Dermis blood vessel endothelial cell (primary cell): ENCODE measurements at places on chromosomes 16 and 17.

DNA sequence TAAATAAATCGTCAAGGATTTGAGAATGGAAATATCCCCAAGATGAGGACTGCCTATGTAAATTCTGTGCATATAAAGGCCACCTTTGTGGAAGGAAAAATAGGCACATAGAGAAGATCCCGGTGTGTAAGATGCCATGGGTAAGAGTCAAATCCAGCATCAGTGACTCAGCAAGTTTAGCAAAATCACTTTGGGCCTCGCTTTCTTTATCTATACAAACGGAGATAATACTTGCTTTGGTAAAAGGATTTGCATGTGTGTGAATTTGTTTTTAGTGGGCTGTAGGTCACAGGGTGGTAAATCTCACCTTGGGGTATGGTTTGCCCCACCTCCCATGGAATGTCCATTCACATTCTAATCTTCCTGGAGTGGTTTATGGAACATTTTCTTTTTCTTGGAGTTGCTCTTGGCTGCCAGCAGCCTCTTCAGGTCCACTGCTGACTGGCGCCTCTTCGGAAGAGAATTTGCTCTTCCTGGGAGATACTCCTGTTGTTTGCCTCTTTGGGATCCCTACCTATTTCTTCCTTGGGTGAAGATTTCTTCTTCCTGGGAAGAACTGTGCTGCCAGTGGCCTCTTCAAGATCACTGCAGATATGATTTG is 587.6 kb downstream of the CDH11 start:
- DNase-seq = no peak

GRCh38 chr16:3754081-3754703 is 36.9 kb upstream of the TRAP1 start:
- DNase-seq = no peak

GRCh38 chr16:77574867-77575624 is 140.2 kb upstream of the ADAMTS18 start:
- DNase-seq = peak; percentile 97

GRCh38 chr17:50767446-50767845 is at the start of gene ANKRD40CL:
Gene ANKRD40CL, minus strand, starts transcription at chr17:50767518. Its CDS starts 605 bp downstream, at chr17:50766913.
- DNase-seq = no peak

GRCh38 chr16:25143928-25144327 is 32.4 kb downstream of the LCMT1 start:
- DNase-seq = peak; percentile 35

DNA sequence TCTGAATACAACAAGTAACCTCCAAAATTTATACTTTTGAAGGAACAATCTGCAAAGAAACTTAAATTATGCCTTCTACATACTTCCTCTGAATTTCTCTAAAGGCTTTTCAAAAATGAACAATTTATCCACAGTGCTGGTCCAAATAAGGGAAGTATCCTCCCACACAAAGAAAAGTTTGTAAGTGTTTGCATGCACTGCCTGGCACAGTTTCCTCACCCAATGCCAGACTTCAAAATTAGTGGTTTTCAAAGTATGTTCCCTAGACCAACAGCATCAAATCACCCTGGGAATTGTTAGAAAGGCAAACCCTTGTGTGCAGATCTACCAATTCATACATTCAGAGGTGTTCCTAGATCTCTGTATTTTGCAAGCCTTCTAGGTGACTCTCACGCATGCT is 82.5 kb downstream of the PCTP start:
- DNase-seq = no peak

- no peak for DNase-seq
These were observed 18.0 kb downstream of the ATPAF2 start for GRCh38 chr17:18020971-18021370.

- DNase-seq = no peak
These were observed 227.9 kb downstream of the MSI2 start for GRCh38 chr17:57484081-57484666.

DNA sequence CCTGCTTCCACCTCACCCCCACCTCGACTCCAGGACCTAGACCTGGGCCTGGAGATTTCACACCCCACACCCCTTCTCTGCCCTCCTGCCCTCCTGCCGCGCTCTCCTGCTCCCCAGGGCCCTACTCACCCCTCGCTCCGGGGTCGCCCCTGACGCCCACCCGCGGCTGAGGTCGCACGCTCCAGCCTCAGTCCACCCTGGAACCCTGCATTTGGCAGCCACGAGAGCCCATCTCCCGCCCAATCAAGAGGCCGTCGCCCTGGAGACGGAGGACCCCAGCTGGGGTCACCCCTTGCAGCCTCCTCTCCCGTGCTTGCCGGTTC is 16.1 kb downstream of the TLE7 start:
- DNase-seq = no peak

- no peak for DNase-seq
These were observed 447.1 kb upstream of the CDH5 start for GRCh38 chr16:65919145-65919985.

- DNase-seq = peak; percentile 75
These were observed 62.9 kb upstream of the CPHXL start for GRCh38 chr16:75789237-75789636.

GRCh38 chr16:80923356-80923755 is 83.3 kb downstream of the CMC2 start:
- DNase-seq = no peak

GRCh38 chr17:75240394-75241142 is 20.8 kb downstream of the GGA3 start:
- peak; percentile 73 for DNase-seq

DNA sequence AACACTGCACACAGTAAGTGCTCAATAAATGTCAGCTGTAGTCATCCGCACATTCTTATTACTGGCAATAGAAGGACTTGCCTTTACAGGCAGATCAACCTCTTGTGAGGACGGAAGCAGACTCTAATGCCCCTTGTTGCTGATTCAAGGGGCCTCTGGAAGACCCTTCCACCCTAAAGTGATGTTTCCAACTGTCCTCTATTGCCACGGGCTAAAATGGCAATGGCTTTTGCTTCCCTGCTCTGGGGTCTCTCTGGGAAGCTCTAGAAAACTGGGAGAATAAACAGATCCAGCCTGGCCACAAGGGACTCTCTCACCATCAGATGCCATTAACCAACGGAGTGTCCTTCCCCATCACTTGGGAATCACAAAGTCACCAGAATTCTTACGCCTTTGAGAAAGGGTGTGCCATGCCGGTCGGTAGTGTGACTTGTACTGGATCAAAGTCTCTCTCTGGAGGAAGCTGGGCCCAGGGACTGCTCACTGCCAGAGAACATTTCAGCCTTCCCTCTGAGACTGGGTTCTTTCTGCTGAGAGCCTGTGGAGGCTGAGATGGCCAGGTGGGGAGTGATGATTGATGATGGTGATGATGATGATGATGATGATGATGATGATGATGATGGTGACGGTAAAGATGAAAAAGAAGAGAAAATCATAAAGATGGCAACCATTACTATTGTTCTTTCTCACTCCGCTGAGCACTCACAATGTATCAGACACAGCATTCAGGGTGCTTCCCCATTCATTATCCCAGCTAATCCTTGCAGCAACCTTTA is 146.8 kb downstream of the CYLD start:
- DNase-seq = no peak

DNA sequence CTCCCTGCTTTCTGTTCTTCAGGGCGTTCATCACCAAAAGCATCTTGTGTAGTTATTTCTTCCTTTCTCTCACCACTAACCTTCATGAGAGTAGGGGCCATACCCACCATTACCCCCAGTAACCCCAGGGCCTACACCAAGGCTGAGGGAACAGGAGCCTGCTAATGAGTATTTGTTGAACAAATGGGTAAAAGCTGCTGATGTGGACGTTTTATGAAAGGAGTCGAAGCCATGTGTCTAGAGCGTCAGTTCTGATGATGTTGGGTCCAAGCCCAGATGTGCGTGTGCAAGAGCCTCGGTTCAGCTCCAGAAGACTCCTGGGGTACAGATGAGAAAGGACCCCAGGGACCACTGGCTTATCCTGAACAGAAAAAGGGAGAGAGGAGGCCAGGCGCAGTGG is 77.1 kb upstream of the TBC1D3K start:
- DNase-seq = no peak

GRCh38 chr16:85061566-85061965 is 34.0 kb downstream of the KIAA0513 start:
- no peak for DNase-seq

GRCh38 chr16:53950677-53951076 is 246.7 kb downstream of the FTO start:
- no peak for DNase-seq

DNA sequence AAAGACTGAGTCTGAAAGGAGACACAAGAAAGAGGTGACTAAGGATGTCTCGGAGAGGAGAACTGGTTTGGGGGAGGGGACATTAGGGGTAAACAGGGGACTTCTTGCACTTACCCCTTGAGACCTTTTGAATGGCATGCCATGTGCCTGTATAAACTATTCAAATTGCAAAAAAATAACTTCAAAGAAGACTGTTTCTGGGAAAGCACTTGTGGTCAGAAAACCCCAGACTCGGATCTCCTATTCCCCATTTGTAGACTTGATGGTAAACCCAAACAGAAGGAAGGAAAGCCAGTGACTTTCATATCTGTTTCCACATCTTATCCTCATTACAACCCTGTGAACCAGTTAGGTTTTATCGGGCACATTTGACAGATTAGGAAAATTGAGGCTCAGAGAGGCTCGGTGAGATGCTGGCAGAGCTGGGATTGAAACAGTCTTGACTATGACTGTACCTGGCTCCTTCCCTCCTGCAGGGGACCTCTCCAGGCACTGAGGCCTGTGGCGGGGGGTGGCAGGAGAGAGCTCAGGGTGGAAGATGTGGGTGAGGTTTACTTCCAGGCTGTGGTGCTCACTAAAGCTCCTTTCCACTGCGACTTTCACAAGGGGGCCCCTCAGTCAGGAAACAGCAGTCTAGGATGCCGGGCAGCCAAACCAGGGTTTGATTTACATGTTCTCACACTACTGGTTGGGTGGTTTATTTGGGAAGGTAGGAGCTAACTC is 30.5 kb upstream of the PLCG2 start:
- no peak for DNase-seq

- no peak for DNase-seq
These were observed 81.6 kb downstream of the CACNG1 start for GRCh38 chr17:67125924-67126323.

- no peak for DNase-seq
These were observed 36.1 kb upstream of the FASN start for GRCh38 chr17:82134101-82134500.

DNA sequence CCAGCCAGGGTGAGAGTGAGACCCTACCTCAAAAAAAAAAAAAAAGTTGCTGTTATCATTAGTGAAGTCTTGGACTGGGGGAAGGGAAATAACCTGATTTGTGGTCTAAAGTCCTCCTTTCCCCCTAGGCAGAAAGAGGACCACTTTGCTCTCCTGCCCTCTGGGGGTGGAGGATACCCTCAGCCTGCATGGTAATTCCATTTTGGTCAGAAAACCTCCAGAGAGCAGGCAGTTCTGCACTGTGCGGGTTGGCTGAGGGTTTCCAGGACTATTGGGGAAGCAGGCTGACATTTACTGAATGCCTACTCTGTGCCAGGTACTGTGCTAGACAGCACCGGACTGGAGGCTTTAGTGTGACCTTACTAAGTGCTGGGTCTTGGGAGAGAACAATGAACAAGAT is 2.6 kb downstream of the ADAP2 start:
- DNase-seq = no peak

DNA sequence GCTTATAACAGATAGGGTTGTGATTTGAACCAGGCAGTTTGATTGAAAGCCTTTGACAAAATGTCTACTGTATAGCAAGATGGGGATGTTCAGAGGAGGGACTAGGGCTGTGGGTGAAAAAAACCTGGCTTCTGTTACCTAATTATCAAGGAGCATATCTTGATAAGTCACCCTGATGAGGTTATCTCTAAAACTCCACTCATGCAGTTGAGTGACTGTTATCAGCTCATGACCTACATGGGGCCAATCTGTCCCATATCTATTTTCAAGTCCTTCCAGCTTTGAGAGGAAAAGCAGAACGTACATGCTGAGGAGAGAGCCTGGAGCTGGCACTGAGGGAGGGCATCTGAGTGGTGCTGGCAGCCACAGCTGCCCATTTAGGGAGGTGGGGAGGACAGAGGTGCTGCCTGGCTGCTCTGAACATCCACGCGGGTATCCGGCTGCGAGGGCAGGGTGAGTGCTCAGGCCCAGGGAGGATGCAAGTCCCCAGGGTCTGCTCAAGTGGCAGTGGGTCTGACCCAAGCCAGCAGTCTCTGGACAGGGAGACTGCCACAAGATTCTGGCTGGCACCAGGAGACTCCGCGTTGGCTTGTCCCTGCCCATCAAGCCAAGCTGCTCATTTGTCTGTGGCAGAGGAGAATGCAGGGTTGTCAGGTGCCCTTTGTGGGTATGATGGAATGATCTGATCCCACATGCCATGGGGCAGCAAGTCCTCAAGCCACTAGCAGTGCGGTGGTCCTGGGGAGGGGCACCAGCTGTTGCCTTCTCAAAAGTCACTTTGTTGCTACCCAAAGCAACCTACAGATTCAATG is 29.2 kb downstream of the ATPAF2 start:
- DNase-seq = no peak

- DNase-seq = peak; percentile 80
These were observed 1.3 kb upstream of the ACTG1 start for GRCh38 chr17:81513753-81514488.

DNA sequence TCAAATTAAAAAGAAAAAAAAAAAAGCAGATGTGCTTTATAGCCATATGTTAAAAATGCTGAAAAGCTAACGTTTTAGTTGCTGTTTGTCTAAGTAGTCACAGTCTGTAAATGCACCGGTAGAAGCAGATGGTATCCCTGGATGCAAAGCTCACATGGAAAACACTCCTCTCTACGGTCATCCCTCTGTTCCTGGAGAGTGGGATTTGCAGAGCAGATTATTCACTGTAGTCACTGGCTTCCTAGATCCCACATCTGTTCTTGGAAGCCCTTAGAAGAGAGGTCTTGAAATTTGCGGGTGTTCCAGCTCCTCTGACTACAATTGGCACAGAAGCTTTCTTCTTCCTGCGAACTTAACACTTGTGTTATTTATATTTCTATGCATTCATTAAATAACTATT is 186.6 kb downstream of the PMP22 start:
- no peak for DNase-seq

GRCh38 chr17:69457603-69458002 is 43.1 kb downstream of the MAP2K6 start:
- DNase-seq = no peak

- DNase-seq = peak; percentile 75
These were observed 32.0 kb downstream of the SCPEP1 start for GRCh38 chr17:57009737-57010445.

DNA sequence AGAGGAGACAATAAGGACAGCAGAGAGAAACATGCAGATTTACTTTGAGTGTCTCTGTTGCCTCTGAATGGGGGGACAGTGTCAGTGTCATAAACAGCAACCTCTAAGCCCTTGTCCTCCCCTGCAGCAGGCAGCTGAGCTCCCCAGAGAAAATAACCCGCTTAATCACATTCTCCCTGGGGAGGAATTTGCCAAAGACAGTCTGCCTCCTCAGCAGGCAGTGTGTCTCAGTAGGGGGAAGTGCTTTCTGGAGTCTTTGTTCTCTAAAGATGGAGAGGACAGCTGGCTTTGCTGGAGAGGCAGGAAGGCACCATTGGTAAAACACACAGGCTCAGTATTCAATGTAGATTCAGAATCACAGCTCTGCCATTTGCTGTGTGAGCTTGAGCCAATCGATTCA is 16.1 kb downstream of the TEKT5 start:
- DNase-seq = no peak

DNA sequence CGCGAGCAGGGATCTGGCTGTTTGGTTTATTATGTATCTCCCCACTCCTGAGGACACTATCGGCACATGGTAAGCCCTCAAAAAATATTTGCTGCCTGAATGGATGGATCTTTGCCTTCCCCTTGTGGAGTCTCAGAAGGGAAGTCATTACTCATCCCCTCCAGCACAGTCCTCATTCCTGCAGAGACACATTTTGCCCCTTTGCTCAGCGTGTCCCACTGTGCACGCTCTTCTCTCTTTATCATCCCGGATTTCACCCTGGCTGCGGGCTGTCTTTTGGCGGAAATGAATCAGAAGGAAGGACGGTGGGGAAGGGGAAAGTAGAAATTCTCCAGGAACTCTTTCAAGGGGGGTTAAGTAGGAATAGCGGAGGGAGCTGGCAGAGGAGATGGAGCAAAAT is 125.2 kb upstream of the CDC42EP4 start:
- no peak for DNase-seq
